ENCODE measurements at places on chromosomes 2 and 18. TPM values are rescaled to one million over a fixed set of nuclear protein-coding genes. Genes with fewer than 3 reads are reported as not detected.
A peak's percentile ranks its signal among the peaks of the same experiment; 100 is the strongest.

- H3K27ac ChIP-seq = no peak overlapping the region
- peaks cover 20% of the 10 kb centered on the region for H3K4me1 ChIP-seq
- DNase-seq = no peak
- peaks cover 12% of the 10 kb centered on the region for H3K27me3 ChIP-seq
- H3K4me3 ChIP-seq = no peak overlapping the region
- no peaks in the 10 kb centered on the region for H3K36me3 ChIP-seq
Measured at GRCh38 chr2:8453904-8454302, 228.0 kb upstream of the ID2 start.

ESPNL gene
- 4.4 TPM for total RNA-seq

DNA sequence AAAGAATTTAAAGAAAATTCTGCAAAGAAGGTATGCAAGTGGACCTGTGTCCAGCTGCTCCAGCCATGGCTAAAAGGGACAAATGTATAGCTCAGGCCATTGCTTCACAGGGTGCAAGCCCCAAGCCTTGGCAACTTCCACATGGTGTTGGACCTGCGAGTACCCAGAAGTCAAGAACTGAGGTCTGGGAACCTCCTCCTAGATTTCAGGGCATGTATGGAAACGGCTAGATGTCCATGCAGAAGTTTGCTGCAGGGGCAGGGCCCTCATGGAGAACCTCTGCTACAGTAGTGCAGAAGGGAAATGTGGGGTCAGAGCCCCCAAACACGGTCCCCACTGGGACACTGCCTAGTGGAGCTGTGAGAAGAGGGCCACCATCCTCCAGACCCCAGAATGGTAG lies 284.0 kb upstream of the RAB6C start:
- H3K27ac ChIP-seq = no peak overlapping the region
- H3K4me1 ChIP-seq = no peaks in the 10 kb centered on the region
- DNase-seq = no peak
- H3K4me3 ChIP-seq = no peak overlapping the region
- no peaks in the 10 kb centered on the region for H3K36me3 ChIP-seq

GCG gene
- 26.8 TPM for total RNA-seq

SLC19A3 gene
- 24.9 TPM for total RNA-seq

DNA sequence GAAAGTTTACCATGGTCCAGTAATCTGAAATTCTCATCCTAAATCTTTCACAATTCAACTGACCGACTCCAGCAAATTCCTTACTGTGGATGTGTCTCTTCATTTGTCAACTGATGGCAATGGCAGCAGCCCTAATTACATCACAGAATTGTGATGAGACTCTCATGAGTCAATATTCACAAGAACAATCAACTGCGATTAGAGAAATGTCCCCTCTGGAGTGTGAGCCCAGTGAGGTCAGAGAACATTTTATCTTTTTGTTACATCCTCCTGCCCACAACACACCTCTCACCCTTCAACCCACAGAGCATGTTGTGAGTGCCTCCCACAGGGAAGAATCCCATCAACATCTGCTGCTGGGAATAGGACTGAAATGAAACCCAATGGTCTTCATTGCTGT lies 73.6 kb downstream of the CD226 start:
- H3K4me1 ChIP-seq = no peaks in the 10 kb centered on the region
- no peak for DNase-seq
- H3K27me3 ChIP-seq = no peaks in the 10 kb centered on the region
- H3K27ac ChIP-seq = no peak overlapping the region
- no peaks in the 10 kb centered on the region for H3K36me3 ChIP-seq

GDF7 gene
- 0.20 TPM for total RNA-seq

MCM6 gene
- 4.2 TPM for total RNA-seq

GRCh38 chr18:41767960-41768359 lies 187.1 kb upstream of the PIK3C3 start:
- no peaks in the 10 kb centered on the region for H3K4me1 ChIP-seq
- DNase-seq = no peak
- H3K36me3 ChIP-seq = no peaks in the 10 kb centered on the region
- H3K27me3 ChIP-seq = no peaks in the 10 kb centered on the region

GRCh38 chr2:20646446-20646845 lies 4.5 kb downstream of the HS1BP3 start:
- no peak overlapping the region for H3K4me3 ChIP-seq
- no peak overlapping the region for H3K27ac ChIP-seq
- peaks cover 31% of the 10 kb centered on the region for H3K4me1 ChIP-seq
- H3K36me3 ChIP-seq = no peaks in the 10 kb centered on the region
- H3K27me3 ChIP-seq = no peaks in the 10 kb centered on the region

LDLRAD4 gene
- total RNA-seq = 35.9 TPM

DNA sequence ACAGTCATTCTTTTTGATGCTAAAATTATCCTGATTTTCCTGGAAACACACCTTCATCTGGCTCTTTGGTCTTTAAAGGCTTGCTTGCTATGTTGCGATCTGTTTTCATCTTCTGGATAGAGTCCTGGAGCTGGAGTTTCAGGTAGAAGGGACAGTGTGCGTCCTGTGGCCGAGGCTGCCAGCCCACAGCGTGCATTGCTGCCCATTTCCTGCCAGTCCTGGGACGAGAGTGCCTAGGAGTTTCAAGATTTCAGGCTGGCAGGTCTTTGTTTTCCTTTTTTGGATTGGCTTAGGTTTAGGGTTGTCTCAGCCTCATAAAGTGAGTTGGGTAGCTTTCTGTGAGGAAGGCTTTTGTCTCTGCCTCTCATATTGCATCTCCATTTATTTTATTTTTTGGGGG lies 14.5 kb downstream of the DGKD start:
- no peak for DNase-seq
- H3K36me3 ChIP-seq = no peaks in the 10 kb centered on the region

APOB gene
- total RNA-seq = 0.95 TPM

- peaks cover 10% of the 10 kb centered on the region for H3K4me1 ChIP-seq
- no peaks in the 10 kb centered on the region for H3K36me3 ChIP-seq
- peak overlapping the region; percentile 50 for H3K27ac ChIP-seq
- no peak overlapping the region for H3K4me3 ChIP-seq
Measured at GRCh38 chr2:96164459-96165184, 19.4 kb upstream of the DUSP2 start.

GRCh38 chr2:150608341-150608740 lies 120.9 kb upstream of the RND3 start:
- H3K27me3 ChIP-seq = no peaks in the 10 kb centered on the region
- peaks cover 4% of the 10 kb centered on the region for H3K4me1 ChIP-seq
- H3K36me3 ChIP-seq = no peaks in the 10 kb centered on the region
- DNase-seq = no peak
- no peak overlapping the region for H3K4me3 ChIP-seq
- no peak overlapping the region for H3K27ac ChIP-seq

DNA sequence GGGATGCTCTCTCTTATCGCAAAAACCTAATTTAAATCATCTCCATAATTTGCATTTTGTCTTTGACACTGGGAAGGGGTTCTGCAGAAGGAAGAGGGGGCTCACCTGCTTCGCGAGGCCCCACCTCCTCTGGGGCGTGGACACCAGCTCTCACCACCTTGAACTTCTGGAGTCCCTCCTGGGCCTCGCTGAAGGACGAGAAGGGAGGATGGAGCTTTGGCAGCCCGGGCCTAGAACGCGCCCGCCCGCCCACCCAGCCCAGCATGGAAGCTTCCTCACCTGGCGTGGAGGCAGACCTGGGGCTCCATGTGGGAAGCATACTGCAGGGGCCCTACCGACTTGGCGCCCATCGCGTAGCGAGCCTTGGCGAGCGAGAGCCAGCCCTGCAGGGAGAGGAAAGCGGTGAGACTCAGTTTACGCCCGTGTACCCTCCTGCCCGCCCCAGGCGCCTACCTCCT lies 1.1 kb upstream of the IMP4 start:
- no peaks in the 10 kb centered on the region for H3K36me3 ChIP-seq
- H3K27ac ChIP-seq = peak overlapping the region; percentile 93
- DNase-seq = peak; percentile 57
- peak overlapping the region; percentile 43 for H3K4me3 ChIP-seq

- no peaks in the 10 kb centered on the region for H3K27me3 ChIP-seq
- H3K4me1 ChIP-seq = peaks cover 15% of the 10 kb centered on the region
- no peak for DNase-seq
- peaks cover 26% of the 10 kb centered on the region for H3K36me3 ChIP-seq
- no peak overlapping the region for H3K27ac ChIP-seq
- no peak overlapping the region for H3K4me3 ChIP-seq
Measured at GRCh38 chr2:61210332-61210981, 48.5 kb downstream of the C2orf74 start.

DNA sequence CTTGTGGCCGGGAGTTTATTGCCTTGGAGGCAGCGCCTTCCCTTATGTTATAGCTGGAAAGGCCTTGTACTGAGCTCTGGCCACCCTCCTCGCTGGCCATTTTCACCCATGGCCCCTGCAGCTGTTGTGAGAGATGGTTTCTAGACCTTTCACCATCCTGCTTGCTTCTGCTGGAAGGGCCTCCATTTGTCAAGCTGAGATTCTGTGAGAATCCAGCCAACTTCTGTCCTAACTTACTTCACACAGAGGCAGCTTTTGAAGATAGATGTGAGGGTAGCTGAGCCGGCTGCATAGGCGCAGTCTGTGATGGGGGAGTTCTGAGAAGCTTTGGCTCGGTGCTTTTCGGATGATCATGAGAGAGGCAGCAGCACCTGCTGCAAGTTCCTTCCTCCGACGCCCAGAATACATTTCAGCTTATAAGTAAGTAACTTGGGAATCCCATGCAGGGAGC lies 8.7 kb downstream of the CTIF start:
- H3K27me3 ChIP-seq = no peaks in the 10 kb centered on the region
- H3K4me3 ChIP-seq = no peak overlapping the region
- DNase-seq = no peak
- H3K27ac ChIP-seq = peak overlapping the region; percentile 73
- H3K36me3 ChIP-seq = no peaks in the 10 kb centered on the region
- H3K4me1 ChIP-seq = peaks cover 30% of the 10 kb centered on the region

TGFA gene
- total RNA-seq = 10.7 TPM

- H3K27ac ChIP-seq = no peak overlapping the region
- no peak overlapping the region for H3K4me3 ChIP-seq
- DNase-seq = no peak
- no peaks in the 10 kb centered on the region for H3K4me1 ChIP-seq
- no peaks in the 10 kb centered on the region for H3K36me3 ChIP-seq
Measured at GRCh38 chr2:140436936-140437335, 1656.7 kb upstream of the NXPH2 start.

GRCh38 chr2:172606285-172606684 lies 50.4 kb downstream of the PDK1 start:
- no peak overlapping the region for H3K27ac ChIP-seq
- no peak for DNase-seq
- H3K27me3 ChIP-seq = no peaks in the 10 kb centered on the region
- H3K4me1 ChIP-seq = no peaks in the 10 kb centered on the region
- H3K4me3 ChIP-seq = no peak overlapping the region

ARHGAP15 gene
- total RNA-seq = 0.80 TPM

- DNase-seq = no peak
- no peak overlapping the region for H3K4me3 ChIP-seq
- H3K27me3 ChIP-seq = no peaks in the 10 kb centered on the region
Measured at GRCh38 chr2:139790807-139791752, 1010.9 kb upstream of the NXPH2 start.

LRP1B gene
- 0.82 TPM for total RNA-seq

- no peaks in the 10 kb centered on the region for H3K27me3 ChIP-seq
- DNase-seq = no peak
- H3K4me3 ChIP-seq = no peak overlapping the region
- no peaks in the 10 kb centered on the region for H3K4me1 ChIP-seq
- H3K36me3 ChIP-seq = no peaks in the 10 kb centered on the region
- no peak overlapping the region for H3K27ac ChIP-seq
Measured at GRCh38 chr18:69580107-69580506, 179.4 kb downstream of the DOK6 start.

DNA sequence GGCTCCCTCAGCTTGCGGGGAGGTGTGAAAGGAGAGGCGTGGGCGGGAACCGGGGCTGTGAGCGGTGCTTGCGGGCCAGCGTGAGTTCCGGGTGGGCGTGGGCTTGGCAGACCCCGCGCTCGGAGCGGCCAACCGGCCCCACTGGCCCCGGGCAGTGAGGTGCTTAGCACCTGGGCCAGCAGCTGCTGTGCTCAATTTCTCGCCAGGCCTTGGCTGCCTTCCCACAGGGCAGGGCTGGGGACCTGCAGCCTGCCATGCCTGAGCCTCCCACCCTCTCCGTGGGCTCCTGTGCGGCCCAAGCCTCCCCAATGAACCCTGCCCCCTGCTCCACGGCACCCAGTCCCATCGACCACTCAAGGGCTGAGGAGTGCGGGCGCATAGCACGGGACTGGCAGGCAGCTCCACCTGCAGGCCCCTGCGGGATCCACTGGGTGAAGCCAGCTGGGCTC lies 48.2 kb downstream of the RNF138 start:
- H3K4me1 ChIP-seq = no peaks in the 10 kb centered on the region
- no peak overlapping the region for H3K27ac ChIP-seq
- no peaks in the 10 kb centered on the region for H3K36me3 ChIP-seq
- DNase-seq = no peak
- H3K4me3 ChIP-seq = no peak overlapping the region

- no peak overlapping the region for H3K4me3 ChIP-seq
- no peaks in the 10 kb centered on the region for H3K4me1 ChIP-seq
- no peak overlapping the region for H3K27ac ChIP-seq
Measured at GRCh38 chr2:69300650-69301049, 86.4 kb downstream of the GFPT1 start.

- DNase-seq = no peak
- H3K4me1 ChIP-seq = no peaks in the 10 kb centered on the region
- no peaks in the 10 kb centered on the region for H3K36me3 ChIP-seq
- no peak overlapping the region for H3K27ac ChIP-seq
- no peaks in the 10 kb centered on the region for H3K27me3 ChIP-seq
Measured at GRCh38 chr2:206670531-206671319, 28.4 kb downstream of the FAM237A start.

DNA sequence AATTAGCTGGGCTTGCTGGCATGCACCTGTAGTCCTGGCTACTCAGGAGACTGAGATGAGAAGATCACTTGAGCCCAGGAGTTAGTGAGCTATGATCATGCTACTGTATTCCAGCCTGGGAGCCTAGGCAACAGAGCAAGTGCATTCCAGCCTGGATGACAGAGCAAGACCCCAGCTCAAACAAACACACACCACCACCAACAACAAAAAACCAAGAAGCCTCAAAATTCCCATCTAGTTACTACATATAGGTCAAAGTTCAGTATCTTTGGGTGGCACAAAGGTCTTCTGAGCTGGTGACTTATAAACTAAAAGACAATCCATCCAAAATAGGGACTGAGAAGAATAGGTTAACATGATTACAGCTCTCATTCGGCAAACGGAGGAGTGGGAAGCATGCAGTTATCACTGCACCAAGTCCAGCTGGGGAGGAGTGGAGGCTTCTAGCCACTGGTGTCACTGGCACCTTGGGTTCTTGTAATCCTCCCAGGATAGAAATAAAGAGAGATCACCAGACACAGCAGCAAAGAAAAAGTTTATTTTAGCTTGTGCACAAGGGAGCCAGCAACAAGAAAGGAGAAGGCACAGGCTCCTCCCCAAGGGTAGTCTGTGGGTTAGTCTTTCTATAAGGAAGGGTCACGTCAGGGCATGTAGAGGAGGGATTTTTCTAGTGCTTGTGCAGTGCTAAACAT lies 57.4 kb downstream of the SH2D6 start:
- H3K36me3 ChIP-seq = no peaks in the 10 kb centered on the region
- H3K4me1 ChIP-seq = peaks cover 12% of the 10 kb centered on the region
- no peak overlapping the region for H3K4me3 ChIP-seq
- no peak for DNase-seq

Data from transverse colon (tissue), 4 donors.